ENCODE measurements at places on chromosomes 3 and 15.

DNA sequence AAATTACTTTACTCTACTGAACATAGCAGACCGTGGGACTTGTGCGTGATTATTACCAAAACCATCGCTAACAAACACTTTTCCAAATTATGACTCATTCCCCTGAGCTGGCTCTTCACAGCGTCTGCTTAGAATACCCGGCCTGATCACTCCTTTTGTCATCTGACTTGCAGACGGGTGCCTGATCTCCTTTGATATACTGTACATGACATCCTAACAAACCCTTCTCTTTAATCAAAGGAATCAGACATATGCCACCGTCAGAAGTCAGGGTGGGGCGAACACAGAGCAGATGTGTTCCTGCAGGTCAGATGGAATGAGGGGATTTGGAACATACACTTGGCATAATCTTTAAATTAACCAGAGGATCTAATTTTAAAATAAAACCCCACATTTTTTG lies 48.5 kb upstream of the SH3GL3 start:
- no peak for DNase-seq

- DNase-seq: no peak
These were observed 557.1 kb downstream of the NLGN1 start for GRCh38 chr3:173954647-173955046.

DNA sequence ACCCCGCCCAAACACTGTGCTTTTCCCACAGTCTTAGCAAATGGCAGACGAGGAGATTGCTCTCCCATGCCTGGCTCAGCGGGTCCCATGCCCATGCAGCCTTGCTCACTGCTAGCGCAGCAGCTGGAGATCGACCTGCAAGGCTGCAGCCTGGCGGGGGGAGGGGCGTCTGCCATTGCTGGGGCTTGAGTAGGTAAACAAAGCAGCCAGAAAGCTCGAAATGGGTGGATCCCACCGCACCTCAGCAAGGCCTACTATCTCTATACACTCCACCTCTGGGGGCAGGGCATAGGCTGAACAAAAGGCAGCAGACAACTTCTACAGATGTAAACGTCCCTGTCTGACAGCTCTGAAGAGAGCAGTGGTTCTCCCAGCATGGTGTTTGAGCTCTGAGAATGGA lies 27.2 kb upstream of the WDR5B start:
- no peak for DNase-seq

DNA sequence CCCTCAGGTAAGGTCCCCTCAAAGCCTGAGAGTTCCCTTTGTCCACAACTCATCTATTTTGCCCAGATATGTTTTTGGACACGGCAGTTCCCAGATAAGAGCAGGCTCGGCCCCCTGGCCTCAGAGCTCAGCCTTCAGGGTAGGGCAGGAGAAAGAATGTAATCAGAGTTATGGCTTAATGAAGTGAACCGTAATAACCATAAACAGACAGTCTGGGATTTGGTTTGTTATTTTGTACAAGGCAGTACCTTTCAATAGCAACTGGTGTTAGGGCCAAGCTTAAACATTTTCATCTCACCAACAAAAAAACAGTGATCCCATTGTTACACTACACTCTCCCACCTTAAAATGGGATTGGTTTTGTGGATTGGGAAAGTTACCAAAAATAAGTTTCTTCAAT lies 12.2 kb upstream of the ALDH1A3 start:
- no peak for DNase-seq

- DNase-seq: no peak
These were observed 692.7 kb upstream of the ALCAM start for GRCh38 chr3:104673981-104674380.

- no peak for DNase-seq
These were observed 2.0 kb downstream of the ABTB1 start for GRCh38 chr3:127674790-127675189.

DNA sequence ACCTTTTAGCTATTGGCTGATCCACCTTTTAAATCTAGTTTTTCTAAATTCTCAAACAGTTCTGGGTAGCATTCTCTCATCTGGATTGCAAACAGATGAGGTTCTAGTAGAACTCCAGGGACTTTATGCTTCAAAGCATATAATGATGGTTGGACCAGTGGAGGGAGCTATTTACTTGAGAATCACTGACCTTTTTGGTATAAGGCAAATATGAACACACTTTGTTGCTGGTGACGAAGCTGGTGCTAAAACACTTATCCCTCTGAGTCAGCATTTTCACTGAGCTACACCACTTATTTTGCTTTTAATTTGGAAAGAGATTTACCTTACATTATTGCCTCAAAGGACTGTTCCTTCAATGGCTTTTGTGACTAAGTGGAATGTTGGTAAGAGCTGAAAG lies 58.6 kb upstream of the SLITRK3 start:
- peak; percentile 41 for DNase-seq

- no peak for DNase-seq
These were observed 369.8 kb downstream of the SV2B start for GRCh38 chr15:91469632-91470567.

DNA sequence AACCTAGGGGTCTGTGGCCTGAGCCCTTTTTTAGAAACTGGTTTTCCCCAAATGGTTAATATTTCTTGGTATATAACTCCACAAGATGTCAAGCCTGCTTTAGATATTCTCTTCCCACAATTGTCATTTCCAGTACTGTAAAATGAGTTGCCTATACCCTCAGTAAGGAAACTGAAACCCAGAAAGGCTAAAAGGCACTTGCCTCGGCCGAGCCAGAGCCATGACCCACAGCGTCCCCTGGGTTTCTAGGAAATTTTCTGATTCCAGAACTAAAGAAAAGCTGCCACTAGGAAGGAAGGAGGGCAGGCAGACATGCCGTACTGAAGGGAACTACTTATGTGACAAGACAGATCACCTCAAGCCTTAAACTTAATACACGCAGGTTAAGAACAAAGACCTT lies 59.1 kb downstream of the ATP8B4 start:
- no peak for DNase-seq

DNA sequence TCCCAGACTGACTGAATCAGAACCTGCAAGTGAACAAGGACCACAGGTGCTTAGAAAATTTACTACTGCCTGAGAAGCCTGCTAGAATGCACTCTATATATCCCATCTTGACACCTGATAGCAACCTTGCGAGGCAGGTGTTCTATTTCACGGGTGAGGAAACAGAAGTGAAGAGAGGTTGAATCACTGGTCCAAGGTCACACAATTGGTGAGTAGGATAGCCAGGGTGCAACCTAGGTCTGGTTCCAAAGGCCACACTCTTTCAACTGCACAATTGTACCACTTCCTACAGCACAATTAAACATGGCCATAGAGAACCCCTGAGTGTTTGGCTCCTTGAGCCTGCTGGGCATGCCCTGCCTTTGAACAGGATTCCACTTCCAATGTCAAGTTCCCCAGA lies 87.0 kb downstream of the RAB11A start:
- DNase-seq: no peak

DNA sequence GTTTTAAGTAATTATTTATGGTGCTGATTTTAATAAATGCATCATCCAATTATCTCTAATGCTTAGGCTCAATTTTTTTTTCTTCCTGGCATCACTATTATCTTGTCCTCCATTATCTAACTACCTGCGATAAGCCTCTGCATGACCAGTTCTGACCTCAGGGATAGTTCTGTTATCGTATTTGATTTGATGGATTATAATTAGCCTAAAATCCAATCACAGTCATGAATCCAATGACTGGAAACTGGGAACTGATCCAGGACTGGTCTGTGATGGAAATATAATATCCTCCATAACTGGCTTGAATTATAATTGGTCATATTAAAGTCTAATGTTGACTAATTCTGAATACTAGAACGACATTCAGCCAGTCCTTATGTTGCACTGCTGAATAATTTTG lies 1.1 kb downstream of the MYH15 start:
- peak; percentile 86 for DNase-seq

GRCh38 chr3:197527569-197527968 lies 28.2 kb downstream of the BDH1 start:
- no peak for DNase-seq

DNA sequence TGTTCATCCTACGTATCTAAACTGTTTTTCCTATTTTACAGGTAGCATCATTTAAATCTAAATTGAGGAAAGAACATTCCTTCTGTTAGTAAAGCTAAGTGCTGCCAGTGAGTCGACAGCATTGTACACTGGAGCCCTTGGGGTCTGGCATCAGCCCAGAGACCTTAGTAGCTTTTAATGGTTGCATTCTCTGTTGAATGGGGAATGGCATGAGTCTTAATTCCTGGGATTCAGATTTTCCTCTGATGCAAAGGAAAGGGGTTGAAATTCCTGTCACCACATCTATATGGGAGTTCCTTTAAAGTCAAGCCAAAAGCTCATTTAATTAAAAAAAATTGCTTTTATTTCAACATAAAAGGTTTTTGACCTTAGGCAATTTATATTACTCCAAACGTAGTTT lies 148.4 kb upstream of the GBE1 start:
- peak; percentile 32 for DNase-seq
